ENCODE measurements at places on chromosomes 6 and 20.

DNA sequence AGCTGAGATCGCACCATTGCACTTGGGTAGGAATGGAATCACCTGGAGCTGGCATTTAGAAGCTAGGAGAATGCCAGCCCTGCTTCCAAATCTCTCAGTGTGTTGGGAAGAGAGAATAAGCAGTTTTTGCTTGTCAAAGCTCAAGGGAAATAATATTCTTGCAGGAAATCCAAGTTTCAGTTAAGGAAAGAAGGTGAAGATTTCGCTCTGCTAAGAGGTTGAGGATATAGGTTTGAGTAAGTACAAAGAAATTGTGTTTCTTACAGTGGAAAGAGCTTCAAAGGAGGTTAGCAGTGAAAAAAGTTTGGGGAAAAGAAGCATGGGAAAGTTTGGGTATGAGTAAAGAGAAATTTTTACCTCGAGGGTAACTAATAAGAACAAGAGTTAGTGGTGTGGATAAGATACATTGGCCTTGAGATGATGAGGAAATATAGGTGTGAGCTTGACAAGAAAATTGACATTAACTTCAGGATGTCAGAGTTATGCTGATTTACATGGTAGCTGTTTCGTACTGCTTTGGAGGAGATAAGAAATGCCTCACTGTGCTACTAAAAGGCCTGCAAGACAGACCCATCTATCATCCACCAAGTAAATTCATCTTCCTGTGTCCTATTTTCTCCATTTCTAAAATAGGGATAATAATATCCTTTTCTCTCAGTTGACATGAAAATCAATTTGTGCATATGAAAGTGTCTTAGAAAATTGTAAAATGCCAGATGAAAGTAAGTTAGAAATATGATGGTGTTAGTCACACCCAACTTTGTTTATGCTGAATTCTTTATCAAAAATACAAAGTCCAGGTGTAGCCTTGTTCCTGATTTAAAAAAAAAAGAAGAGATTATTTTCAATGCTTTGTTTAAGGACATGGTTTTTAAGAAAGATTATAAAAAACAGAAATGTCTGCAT is 12.8 kb upstream of the HINT3 start:
- no peak for DNase-seq

DNA sequence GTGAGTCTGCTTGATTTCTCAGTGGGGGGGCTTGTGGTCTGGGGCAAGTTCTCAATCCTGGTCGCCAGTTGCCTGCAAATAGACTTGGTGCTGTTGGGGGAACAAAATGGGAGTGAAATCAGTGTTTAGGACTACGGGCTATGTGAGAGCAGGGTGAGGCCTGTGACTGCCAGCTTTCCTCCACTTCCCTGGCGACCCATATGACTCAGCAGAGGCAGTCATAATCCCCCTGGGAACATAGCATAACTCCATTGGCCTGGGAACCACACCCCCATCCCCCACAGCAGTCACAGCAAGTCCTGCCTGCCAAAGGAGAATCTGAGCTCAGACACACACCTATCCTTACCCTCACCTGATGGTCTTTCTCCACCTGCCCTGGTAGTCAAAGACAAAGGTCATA is 387.9 kb downstream of the LMBRD1 start:
- DNase-seq: no peak

DNA sequence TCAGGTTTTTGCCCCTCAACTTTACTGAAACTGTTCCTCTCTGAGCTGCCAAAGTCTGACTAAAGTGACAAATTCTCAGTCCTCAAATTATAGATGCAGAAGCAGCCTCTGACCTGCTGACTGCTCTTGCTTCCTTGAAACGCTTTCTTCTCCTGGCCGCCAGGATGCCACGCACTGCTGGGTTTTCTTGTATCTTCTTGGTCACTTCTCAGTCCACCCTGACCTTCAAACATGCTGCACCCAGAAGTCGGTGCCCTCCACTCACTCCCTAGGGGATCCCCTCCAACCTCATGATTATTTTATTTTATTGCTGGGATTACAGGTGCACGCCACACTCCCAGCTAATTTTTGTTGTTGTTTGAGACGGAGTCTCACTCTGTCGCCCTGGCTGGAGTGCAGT is 24.7 kb downstream of the SYNJ2 start:
- no peak for DNase-seq

DNA sequence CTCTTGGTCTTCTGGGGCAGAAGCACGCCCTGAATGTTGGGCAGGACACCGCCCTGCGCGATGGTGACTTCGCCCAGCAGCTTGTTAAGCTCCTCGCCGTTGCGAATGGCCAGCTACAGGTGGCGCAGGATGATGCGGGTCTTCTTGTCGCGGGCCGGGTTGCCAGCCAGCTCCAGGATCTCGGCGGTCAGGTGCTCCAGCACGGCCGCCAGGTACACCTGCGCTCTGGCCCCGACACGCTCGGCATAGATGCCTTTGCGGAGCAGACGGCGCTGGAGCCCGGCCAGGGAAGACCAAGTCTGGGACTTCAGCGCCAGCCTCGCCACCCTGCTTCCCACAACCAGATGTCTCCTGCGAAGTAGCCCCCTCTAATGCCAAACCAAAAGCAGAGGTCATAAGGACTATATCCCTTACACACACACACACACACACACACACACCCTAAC is 8.0 kb upstream of the SLC17A3 start:
- DNase-seq: no peak

Data from midbrain (tissue), 1 donor.